ENCODE measurements at places on chromosomes 7 and 10.
A peak's percentile ranks its signal among the peaks of the same experiment; 100 is the strongest.

DNA sequence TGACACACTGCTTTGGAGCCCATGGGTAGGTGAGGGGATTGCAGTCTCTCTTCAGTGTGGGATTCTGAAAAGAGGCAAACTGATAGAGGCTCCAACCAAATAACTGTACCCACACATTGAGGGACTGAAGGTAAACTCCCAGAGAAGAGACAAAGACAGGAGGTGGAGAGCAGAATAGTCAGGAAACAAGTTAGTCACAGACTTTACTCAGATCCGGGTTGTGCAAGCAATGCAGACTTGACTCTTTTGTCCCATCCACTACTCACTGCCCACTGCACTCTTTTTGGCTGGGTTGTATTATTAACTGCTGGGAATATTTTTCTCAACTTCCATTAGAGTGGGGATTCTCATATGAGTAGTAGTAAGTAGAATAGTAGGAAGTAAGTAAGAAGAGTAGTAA lies 152.7 kb downstream of the NRG3 start:
- no peak for DNase-seq
- no peaks in the 10 kb centered on the region for H3K27me3 ChIP-seq
- no peaks in the 10 kb centered on the region for H3K4me1 ChIP-seq
- H3K36me3 ChIP-seq, result no peaks in the 10 kb centered on the region
- no peak overlapping the region for H3K4me3 ChIP-seq

- no peak for DNase-seq
Measured at GRCh38 chr10:81569488-81569887, 305.5 kb upstream of the NRG3 start.

DNA sequence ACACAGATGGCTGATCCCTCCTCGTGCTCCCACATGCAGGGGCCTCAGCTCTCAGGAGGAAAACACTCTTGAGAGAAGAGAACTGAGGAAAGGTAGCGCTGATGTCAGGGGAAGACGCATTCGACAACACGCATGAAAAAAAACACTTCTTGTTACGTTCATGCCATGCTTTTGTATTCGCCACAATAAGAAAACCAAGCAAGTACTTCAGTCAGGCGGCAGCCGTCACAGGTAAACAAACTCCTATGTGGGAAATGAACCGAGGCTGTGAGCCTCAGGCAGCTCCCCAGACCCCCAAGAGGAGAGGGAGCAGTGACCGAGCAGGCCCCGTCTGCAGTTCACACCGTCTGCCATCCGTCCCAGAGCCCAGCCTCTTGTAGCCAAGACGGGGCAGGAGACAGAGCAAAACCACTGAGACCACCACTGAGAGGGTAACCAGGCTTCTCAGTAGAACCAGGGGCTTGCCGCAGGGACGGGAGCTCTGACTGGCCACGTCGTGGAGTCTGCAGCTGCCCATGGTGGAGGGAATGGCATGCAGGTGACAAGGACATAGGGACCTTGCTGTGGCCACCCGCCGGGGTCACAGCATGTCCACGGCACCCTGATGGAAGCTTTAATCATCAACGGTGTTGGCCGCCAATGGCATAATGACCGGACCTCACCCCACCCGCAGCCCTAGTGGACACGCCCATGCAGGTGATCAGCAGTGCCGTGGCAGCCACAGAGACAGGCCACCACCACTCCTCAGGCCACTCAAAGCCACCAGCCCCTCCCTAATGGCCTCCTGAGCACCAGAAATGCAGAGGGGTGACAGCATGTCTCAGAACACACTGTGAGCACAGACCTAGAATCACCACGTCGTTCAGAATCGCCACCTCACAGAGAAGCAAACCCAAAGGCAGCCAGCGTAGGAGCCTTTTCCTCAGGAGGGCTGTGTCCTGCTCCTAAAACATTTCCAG lies 304.3 kb downstream of the PTPRN2 start:
- DNase-seq, result no peak
- H3K27ac ChIP-seq, result no peak overlapping the region
- H3K27me3 ChIP-seq, result no peaks in the 10 kb centered on the region
- H3K4me1 ChIP-seq, result no peaks in the 10 kb centered on the region
- no peak overlapping the region for H3K4me3 ChIP-seq

DNA sequence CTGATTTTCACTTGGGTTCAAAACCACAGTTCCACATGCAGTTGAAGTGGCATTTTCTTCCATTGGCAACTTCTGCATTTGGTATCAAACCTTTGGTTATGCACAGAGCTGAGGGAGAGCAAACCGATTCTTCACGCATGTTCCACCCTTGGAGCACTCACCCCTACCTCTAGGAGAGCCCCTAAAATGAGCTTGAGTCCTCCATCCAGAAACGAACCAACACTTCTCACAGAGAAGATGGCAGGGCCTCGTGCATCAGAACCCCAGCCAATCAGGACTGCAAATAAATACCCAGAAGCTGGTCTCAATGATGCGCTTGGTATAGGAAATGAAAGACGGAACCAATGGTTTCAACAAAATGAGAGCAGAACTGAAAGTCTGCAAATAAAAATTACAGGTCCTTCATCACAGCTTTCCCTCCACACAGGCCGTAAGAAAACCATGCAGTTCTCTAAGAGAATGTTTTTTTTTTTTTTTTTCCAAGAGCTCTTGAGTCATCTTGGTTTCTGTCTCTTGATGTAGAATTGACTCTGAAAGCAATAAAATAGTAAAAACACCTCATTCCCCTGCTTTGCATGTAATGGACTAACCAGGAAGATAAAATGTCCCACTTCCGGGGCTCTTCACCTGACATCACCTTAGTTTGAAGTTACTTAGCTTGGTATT lies 23.9 kb downstream of the KLF6 start:
- no peak overlapping the region for H3K27ac ChIP-seq
- H3K27me3 ChIP-seq, result no peaks in the 10 kb centered on the region
- H3K36me3 ChIP-seq, result no peaks in the 10 kb centered on the region
- peak; percentile 60 for DNase-seq
- peaks cover 45% of the 10 kb centered on the region for H3K4me1 ChIP-seq

GRCh38 chr7:138802706-138803105 lies 4.7 kb upstream of the ATP6V0A4 start:
- H3K4me3 ChIP-seq, result no peak overlapping the region
- H3K27me3 ChIP-seq, result no peaks in the 10 kb centered on the region
- H3K27ac ChIP-seq, result no peak overlapping the region
- DNase-seq, result no peak

DNA sequence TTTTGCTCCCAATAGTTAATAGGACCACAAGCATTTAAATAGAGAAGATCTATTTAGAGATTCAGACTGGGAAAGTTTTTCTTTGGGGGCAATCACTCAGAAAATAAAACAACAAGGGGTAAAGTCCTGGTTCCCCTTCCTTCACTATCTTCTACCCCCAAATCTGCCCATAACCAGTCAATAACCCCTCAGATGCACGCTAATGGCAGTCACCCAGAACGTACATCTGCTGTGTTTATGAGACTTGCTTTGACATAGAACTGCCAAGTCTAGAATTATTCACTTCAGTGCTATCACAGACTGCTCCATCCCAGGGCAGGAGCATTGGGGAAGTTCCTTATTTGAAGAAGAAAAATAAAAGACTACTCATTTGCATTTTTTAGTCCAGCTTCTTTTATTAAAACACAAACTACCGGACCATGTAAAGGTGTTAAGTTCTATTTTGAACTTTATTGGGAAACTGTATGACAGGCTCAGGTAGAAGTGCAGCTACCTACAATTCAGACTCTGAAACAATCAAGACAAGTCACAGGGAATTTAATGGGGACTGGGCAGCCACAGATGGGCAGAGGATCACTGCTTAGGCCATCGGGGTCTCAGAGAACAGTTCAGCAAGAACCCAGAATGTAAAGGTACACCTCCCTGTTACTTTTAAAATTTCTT lies 38.4 kb downstream of the ANK3 start:
- no peak overlapping the region for H3K27ac ChIP-seq
- no peaks in the 10 kb centered on the region for H3K36me3 ChIP-seq
- no peaks in the 10 kb centered on the region for H3K27me3 ChIP-seq
- no peak for DNase-seq
- no peaks in the 10 kb centered on the region for H3K4me1 ChIP-seq

DNA sequence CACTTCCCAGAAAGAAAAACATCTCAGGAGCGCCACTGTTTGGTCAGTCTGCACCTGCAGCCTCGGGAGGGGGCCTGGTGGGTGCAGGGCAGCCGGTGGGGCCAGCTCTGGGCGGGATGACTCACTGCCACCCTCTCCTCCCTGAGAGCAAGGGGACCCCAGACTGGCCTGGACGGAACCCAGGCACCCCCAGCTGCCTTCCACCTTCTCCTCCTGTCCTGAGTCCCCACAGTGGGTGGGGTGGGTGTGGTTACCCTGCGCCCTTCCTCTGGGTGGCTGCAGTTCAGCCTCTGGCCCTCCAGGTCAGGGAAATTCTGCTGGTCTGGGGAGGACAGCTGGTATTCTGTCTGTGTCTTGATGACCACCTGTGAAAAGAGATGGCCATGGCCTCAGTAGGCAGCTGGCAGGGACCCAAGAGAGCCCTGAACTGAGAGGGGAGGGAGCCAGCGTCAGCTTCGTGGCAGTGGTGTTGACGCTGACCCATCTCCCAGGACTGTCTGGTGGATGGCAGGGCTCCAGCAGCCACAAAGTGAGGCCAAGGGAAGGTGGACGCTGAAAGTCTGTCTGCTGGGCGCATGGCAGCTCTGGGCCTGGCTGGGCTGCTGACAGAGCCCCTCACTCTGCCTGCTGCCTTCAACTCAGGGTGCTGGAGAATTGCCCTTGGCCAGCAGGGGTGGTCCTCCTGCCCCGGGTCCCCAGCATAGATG lies 8.9 kb downstream of the CALY start:
- H3K4me3 ChIP-seq, result no peak overlapping the region
- no peak overlapping the region for H3K27ac ChIP-seq
- H3K4me1 ChIP-seq, result peaks cover 25% of the 10 kb centered on the region
- no peaks in the 10 kb centered on the region for H3K36me3 ChIP-seq
